ENCODE measurements at places on chromosomes 12 and 14. TPM values are rescaled to one million over a fixed set of nuclear protein-coding genes. Genes with fewer than 3 reads are reported as not detected.

- no peak for DNase-seq
These were observed 23.7 kb downstream of the ABCD2 start for GRCh38 chr12:39595928-39596327.

DNA sequence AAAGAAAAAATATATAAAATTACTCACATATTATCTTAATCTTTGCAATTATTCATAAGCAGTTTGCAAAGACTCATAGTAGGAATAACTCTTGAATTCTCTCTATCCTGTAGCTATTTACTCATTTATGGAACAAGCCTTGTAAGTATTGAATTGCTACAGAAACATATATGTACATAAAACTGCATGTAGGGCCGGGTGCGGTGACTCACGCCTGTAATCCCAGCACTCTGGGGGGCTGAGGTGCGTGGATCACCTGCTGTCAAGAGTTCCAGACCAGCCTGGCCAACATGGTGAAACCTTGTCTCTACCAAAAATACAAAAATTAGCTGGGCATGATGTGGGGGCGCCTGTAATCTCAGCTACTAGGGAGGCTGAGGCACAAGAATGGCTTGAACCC, 286.2 kb downstream of the PPFIA2 start:
- DNase-seq: no peak

GRCh38 chr12:82826505-82826904, 139.8 kb downstream of the TMTC2 start:
- no peak for DNase-seq

DNA sequence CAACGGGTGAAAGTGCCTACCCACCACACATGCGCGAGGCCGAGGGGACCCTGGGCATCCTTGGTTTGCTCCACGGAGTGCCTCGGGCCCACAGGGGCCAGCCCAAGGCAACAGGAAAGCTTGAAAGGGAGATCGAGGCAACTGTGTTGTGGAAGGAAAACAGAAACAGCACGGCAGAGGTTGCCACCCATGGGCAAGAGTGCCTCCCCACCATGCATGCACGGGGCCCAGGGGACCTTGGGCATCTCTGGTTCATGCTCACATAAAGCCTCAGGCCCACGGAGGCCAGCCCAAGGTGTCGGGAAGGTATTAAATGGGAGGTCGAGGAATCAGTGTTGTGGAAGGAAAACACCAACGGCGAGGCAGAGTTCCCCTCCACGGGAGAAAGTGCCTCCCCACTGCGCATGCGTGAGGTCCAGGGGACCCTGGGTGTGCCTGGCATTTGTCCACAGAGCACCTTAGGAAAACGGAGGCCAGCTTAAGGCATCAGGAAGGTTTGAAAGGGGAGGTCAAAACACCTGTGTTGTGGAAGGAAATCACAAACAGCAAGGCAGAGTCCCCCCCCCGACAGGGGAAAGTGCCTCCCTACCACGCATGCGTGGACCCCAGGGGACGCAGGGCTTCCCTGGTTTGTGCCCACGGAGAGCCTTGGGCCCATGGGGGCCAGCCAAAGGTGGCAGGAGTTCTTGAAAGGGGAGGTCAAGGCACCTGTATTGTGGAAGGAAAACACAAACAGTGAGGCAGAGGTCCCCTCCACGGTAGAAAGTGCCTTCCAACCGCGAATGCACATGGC, 367.3 kb downstream of the ALG10 start:
- no peak for DNase-seq

KRT2 gene
- not detected for polyA plus RNA-seq

- peak; percentile 68 for DNase-seq
These were observed 2.2 kb downstream of the PLEKHG6 start for GRCh38 chr12:6312529-6313325.

GRCh38 chr12:132840536-132840935, 11.9 kb upstream of the GOLGA3 start:
- DNase-seq: no peak

COL2A1 gene
- 5.9 TPM for polyA plus RNA-seq

DNA sequence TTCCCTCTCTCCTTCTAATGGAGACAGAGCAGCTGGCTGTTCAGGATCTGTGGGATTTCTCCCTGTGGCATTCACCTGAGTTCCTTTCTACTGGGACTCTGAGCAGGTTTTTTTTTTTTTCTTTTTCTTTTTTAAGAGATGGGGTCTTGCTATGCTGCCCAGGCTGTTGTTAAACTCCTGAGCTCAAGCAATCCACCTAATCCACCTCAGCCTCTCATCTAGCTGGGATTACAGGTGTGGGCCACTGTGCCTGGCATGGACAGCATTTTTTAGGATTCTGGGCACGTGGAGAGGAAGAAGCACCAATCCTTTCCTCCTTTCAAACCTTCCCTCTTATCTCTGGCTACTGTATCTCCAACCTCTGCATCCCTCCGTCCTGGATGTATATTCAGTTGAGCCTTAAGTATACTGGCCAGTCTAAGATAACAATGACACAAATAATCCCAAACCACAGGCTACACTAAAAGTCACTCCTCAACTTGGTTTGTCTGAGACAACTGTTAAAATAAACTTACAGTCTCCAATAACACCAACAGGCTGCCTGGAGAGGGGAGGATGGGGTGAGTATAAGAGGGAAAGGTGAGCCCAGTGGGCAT, 16.4 kb upstream of the CELA1 start:
- DNase-seq: no peak

- DNase-seq: no peak
These were observed 229.9 kb downstream of the NTF3 start for GRCh38 chr12:5661811-5662210.

TMEM179 gene
- 2.2 TPM for polyA plus RNA-seq

GRCh38 chr12:109140560-109140959, 24.2 kb downstream of the ACACB start:
- DNase-seq: no peak

DNA sequence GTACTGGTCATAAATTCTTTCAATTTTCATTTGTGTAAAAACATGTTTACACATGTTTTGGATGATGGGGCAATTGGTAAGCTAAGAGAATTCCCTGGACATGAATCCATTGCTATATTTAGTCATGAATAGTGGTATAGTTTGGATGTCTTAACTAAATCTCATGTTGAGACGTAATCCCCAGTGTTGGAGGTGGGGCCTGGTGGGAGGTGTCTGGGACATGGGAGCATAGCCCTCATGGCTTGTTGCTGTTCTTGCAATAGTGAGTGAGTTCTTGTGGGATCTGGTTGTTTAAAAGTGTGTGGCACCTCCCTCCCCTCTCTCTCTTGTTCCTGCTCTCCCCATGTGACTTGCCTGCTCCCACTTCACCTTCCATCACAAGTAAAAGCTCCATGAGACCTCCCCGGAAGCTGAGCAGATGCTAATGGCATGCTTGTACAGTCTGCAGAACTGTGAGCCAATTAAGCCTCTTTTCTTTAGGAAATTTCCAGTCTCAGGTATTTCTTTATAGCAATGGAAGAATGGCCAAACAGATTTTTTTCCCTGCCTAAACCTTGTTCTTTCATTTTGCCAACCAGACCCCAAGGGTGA, 33.6 kb downstream of the CTSG start:
- DNase-seq: no peak

GRCh38 chr12:90770861-90771260, 184.1 kb downstream of the CCER1 start:
- no peak for DNase-seq

TMCC3 gene
- polyA plus RNA-seq: 1.6 TPM

BDKRB2 gene
- 0.21 TPM for polyA plus RNA-seq

SUOX gene
- polyA plus RNA-seq: 13.9 TPM

DNA sequence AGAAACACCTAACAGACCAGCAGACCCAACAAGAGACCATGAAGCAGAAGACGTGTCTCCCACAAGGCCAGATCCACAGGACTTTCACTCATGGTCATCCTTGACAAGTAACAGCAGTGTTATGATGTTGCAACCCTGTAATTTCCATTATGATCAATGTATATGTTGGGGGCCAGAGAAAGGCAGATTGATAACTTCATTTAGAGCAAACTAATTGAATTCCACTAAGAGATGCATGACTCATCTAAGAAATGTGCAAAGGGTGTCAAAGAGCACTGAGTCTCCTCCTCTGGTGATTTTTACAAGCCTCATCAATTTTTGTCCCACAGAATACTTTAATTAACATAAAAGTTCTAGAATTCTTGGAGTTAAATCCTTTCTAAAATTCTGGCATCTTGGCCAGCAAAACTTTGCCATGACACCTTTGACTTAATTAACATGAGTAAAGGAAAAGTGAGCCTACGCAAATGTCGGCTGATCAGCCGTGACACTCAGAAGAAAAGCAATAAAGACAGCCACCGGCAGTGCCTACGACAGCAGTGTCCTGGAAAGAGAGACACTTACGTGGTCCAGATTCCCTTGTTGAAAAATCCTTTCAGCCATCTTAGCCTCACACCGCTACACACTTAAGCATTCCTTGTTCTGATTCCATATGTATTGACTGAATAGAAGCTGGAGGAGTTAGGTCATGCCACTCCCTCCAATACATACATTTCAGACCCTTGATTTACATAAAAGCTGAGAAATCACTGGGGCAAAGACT, 370.2 kb upstream of the CCDC196 start:
- DNase-seq: no peak

DNA sequence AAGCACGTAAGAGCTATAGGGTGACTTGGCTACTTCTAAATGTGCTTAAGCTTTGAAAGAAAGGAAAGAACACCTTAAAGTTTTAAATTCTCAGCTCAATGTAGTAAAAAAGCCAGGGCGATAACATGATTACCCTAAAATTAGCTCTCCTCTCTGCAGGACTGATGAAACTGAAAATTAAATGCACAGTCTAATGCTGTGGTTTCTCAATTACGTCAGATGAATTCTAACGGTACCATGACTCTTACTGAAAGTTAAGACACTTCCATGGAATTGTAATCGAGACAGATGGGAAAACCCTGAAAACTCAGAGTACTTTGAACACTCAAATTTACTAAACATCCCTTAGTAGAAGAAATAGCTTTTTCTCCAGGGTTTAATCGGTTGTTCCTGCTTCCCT, 25.9 kb upstream of the PRKD1 start:
- DNase-seq: no peak

TEX22 gene
- polyA plus RNA-seq: 0.21 TPM

GRCh38 chr12:54882079-54882478, 27.8 kb downstream of the MUCL1 start:
- no peak for DNase-seq

Data from GM23338 (cell line).